Activated T-helper 1 cell treated with Interleukin-2 at 50 U/mL for 16 hours (primary cell): ENCODE measurements at places on chromosomes 2 and 18.
A peak's percentile ranks its signal among the peaks of the same experiment; 100 is the strongest.

- DNase-seq = no peak
These were observed 101.0 kb downstream of the HRH4 start for GRCh38 chr18:24561369-24561965.

- DNase-seq = peak; percentile 35
These were observed 120.5 kb upstream of the CXCR4 start for GRCh38 chr2:136238286-136239078.

DNA sequence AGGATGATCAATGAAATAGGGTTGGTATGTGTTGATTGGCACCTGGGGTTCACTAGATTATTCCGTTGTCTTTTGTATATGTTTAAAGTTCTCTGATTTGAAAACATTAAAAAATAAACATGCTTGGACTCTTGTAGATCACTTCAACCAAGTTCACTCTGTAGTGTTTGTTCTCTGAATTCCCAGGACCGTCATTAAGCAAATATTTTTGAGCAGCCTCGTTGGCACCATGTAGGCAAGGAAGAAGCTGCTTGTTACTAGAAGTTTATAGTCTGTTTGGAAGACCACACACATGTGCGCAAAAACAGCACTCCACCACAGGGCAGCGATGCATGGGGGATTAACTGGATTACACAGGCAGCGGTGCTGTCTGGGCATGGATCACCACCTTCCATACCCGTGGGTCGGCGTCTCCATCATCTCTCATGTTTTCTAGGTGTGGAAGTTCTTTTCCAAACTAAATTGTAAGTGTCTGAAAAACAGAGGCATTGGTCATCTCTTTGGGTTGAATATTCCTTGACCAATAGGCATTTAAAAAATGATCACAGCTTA lies 212.2 kb downstream of the FHOD3 start:
- no peak for DNase-seq

DNA sequence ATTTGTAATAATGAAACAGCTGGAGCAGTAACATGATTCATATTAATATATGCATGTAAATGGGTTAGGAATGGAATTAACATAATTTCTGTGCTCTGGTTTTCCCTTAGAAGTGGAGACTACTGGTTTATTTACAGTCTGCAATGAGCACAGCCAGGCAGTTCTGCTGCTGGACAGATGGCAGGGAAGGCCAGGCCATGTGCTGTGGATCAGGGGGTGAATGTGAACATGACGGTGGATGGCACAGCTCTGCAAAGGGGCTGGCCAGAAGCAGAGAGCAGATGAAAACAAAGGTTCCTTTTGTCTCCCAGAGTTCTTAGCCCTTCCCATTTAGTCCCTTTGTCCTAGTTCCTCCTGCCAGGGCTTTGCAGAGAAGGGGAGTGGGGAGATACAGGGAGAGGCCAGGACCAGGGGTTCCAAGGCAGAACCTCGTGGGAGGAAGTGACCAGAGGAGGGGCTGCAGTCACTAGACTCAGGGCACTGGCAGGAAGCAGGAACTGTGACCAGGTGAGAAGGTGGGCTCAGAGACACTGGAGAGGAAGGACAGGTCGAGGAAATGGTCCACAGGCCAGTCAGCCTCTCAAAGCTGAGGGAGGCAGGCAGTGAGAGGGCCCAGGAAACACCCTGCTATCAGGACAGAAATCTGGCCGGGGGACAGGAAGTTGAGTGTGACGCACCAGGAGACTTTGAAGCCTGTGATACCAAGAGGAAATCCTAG lies 112.9 kb upstream of the ATP8B1 start:
- no peak for DNase-seq

GRCh38 chr2:237199577-237199976 lies 113.9 kb downstream of the COPS8 start:
- no peak for DNase-seq

DNA sequence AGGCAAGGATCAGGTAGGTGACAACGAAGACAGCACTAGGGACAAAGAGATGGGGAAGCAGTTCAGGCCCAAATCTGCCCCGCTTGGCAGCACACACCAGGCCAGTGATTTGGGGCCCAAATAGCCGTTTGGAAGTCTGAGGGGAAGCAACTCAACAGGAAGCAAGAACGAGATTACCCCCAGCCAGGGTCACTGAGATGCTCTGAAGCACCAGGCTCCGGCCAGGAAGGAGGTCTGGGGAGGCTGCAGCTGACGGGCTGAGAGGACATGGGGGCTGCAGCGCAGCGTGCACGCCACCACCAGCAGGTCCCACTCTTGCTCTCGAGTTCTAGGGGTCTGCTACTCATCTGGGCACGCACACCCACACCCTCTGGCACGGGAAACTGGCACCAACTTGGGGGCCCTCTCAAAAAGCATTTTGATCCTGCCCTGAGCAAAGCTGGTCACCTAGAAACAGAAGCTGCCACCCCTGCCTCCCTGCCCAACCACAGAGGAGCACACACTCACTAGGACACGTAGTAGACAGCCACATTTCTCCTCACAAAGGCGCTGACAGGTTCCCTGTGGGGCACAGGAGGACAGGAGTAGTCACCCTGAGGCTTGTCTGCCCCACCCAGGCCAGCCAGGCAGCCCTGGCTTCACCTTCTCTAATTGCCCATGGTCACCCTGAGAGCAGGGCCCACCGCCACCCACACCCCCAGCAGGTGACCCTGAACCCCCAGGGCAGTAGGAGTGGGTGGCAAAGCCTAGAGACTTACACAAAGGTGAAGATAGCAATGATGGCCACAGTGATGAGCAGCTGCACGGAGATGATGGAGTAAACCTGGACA lies 8.4 kb downstream of the PNKD start:
- no peak for DNase-seq

GRCh38 chr2:202355993-202356505 lies 20.1 kb upstream of the BMPR2 start:
- no peak for DNase-seq

DNA sequence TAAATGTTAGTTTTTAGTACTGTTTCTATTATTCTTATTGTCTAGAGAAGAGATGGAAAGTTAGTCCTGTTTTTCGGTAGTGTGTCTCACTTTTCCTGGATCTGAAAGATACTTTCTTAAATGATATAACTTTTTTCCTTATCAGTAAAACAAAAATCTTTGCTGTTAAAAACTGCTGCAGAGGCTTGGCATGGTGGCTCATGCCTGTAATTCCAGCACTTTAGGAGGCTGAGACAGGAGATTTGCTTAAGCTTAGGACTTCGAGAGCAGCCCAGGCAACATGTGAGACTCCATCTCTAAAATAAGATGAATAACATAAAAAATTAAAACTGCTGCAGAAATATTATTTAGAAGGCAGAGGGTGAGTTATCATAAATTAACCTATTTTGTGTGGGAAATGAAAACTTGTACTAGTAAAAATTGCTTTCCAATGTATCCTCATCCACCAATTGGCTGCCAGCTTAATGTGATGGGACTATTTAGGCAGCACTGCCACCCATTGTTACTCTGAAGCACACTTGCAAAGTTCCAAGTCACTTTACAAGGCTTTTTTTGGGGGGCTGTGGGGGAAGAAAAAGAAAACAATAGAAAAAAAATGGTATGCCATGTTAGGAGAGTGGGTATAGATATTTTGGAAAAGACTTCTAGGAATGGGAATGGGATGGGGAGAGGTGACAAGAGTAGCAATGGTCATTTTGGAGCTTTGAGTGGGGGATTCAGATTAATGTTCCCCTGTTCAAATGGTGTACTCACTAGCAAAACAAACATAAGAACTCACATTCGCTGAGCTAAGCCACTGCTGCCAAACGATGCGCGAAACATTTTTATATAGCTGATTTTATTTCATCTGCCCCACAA lies 62.7 kb downstream of the MEIS1 start:
- no peak for DNase-seq

DNA sequence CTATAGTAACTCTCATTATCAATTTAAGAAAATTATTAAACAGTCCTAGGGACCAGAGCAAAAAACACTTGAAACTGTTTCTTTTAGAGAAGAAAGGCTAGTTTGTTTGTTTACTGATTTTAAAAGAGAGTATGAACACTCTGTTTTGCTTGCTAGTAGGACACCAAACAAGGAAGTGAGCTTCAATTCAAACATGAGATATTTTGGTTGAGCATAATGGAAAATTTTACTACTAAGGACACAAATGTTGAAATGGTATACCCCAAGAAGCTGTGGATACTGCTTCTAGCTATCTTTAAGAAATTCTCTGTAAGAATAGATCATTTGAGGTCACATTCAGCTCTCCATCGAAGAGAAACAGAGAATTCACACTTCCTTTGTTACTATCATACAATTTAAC lies 216.3 kb upstream of the SMAD7 start:
- DNase-seq = no peak
